ENCODE measurements at places on chromosomes 6 and 20. TPM values are rescaled to one million over a fixed set of nuclear protein-coding genes. Genes with fewer than 3 reads are reported as not detected.

GRCh38 chr6:53441761-53442160, 93.0 kb upstream of the ELOVL5 start:
- no peak for DNase-seq
- no peak overlapping the region for H3K27ac ChIP-seq
- no peaks in the 10 kb centered on the region for H3K27me3 ChIP-seq
- no peaks in the 10 kb centered on the region for H3K36me3 ChIP-seq

DNA sequence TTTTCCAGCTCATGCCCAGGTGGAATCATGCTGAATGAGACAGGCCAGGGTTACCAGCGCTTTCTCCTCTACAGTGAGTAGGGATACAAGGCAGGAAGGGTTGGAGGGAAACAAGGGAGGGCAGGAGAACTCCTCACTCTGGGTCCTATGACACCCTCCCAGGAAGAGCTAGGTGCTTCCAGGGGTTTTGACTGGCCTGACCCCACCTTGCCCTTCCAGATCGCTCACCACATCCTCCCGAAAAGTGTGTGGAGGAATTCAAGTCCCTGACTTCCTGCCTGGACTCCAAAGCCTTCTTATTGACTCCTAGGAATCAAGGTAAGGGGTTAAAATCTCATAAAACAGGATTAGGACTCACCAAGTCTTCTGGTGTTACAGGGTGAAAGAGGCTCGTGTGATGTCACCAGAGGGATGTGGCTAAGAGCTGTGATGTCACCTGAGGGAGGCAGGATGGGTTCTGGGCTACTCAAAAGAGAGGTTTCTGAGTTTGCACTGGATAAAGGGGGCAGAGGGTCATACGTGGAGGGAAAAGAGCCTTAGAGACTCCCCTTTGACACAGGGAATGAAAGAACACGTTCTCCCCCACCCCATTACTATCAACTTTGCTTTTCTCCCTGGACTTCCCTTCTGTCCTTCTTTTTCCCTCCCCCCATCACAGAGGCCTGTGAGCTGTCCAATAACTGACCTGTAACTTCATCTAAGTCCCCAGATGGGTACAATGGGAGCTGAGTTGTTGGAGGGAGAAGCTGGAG, 1.9 kb downstream of the APOM start:
- no peaks in the 10 kb centered on the region for H3K27me3 ChIP-seq
- peaks cover 16% of the 10 kb centered on the region for H3K4me1 ChIP-seq
- no peak overlapping the region for H3K4me3 ChIP-seq
- H3K27ac ChIP-seq = no peak overlapping the region

DNA sequence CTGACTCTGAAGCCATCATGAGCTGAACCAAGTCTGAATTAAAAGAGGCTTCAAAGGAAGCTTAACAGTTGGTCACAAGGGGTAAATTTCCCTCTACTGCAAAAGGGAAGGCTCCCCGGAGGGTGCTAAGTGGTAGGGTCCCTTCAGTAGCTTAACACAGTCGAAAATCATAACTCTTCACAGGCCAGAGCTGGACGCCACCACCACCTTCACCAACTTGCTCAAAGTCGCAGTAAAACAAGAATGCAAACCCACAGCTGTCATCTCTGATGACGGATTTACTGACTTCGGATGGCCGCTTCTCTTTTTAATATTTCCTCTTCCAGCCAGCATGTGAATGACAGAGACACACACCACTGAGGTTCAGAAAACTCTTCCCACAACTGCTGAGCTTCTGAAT, 144.7 kb upstream of the FBXL4 start:
- H3K27me3 ChIP-seq = no peaks in the 10 kb centered on the region
- H3K36me3 ChIP-seq = no peaks in the 10 kb centered on the region
- H3K27ac ChIP-seq = no peak overlapping the region
- DNase-seq = no peak

DNA sequence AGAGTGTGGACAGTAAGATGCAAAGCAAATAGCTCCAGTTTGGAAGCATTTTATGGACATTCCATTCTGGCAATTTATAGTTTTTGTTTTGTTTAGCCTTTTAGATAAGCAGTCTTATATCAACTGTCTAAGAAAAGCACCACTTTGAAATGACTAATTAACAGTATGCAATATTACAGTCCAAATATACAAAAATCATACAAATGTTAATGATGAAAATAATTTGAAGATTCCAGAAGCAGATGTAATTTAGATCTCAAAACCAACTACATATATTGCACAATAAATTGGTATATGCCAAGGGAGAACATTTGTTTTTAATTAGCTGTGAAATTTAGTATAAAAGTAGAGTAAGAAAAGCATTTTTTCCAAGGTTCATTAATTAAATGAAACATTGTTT, 158.8 kb downstream of the KIF6 start:
- no peak overlapping the region for H3K27ac ChIP-seq

- no peaks in the 10 kb centered on the region for H3K36me3 ChIP-seq
- H3K27ac ChIP-seq = no peak overlapping the region
- H3K4me1 ChIP-seq = no peaks in the 10 kb centered on the region
- no peak for DNase-seq
- no peaks in the 10 kb centered on the region for H3K27me3 ChIP-seq
- no peak overlapping the region for H3K4me3 ChIP-seq
Observed at GRCh38 chr6:108406943-108407342, 112.1 kb downstream of the AFG1L start.

DNA sequence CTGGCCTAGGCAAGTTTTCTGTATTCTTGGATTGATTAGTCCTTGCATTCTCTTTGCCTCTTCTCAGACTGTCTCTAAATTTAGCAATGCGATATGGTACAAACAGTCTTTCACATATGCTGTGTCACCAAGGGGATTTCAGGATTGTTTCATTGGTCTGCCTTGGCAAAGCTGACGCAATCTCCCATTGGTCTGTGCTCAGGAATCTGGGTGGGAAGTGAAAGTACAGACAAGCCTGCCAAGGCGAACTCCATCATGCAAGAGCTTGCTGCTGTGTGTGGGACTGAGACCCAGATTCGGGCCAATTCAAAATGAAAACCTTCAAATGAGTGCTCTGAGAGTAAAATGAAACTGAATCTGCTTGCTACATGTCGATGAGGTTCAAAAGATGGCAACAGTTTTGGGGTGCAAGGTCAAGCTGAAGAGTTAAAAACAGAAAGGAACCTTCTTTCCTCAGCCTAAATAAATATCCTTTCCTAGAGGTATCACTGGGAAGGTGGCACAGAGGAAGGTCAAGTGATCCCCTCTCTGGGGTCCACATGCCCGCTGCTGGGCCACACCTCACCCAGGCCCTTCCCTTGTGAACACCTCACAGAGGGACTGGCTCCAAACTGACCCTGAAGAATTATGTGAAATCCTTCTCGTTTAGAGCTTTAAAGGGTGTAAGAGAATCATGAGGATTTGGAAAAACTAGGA, 198.8 kb upstream of the PREP start:
- no peaks in the 10 kb centered on the region for H3K27me3 ChIP-seq
- no peak overlapping the region for H3K27ac ChIP-seq

- H3K27me3 ChIP-seq = no peaks in the 10 kb centered on the region
- H3K27ac ChIP-seq = no peak overlapping the region
- H3K4me3 ChIP-seq = no peak overlapping the region
- DNase-seq = no peak
- H3K36me3 ChIP-seq = no peaks in the 10 kb centered on the region
Observed at GRCh38 chr6:136525586-136526195, 24.5 kb downstream of the MAP7 start.

DNA sequence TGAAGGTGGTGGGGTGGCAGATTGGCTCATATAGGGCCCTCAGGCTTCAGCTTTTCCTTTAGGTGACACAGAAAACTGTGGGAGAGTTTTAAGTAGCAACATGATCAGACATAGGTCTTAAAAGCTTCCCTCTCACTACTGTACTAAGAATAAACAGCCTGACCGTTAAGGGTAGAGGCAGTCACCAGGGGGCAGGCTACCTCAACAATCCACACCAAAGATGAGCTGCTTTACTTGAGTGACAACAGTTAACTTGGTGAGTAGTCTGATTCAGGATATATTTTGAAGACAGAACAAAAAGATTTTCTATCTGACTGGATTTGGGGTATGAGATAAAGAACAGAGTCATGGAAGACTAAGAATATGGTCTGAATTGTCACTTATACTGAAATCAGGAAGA, 193.1 kb upstream of the SHLD1 start:
- no peak overlapping the region for H3K27ac ChIP-seq
- no peak overlapping the region for H3K4me3 ChIP-seq
- H3K27me3 ChIP-seq = no peaks in the 10 kb centered on the region
- peaks cover 4% of the 10 kb centered on the region for H3K4me1 ChIP-seq

- H3K27me3 ChIP-seq = no peaks in the 10 kb centered on the region
- H3K4me3 ChIP-seq = no peak overlapping the region
- no peaks in the 10 kb centered on the region for H3K4me1 ChIP-seq
- DNase-seq = no peak
- H3K27ac ChIP-seq = no peak overlapping the region
Observed at GRCh38 chr20:14845199-14846160, 508.1 kb upstream of the FLRT3 start.

DNA sequence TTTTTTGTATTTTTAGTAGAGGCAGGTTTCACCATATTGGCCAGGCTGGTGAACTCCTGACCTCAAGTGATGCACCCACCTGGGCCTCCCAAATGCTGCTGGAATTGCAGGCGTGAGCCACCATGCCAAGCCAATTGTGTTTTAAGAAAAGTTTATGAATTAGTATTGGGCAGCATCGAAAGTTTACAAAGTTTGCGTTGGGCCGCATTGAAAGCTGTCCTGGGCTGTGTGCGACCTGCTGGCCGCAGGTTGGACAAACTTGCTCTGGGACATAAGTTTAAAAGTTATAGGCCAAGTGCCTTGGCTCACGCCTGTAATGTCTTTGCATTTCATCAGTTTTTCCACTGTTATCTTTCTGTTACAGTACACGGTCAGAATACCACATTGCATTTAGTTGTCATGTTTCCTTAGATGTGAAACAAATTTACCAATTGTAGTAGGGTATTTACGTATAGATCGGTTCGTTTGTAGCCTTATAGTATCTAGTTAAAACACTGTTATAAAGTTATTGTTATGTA, 39.5 kb downstream of the ASXL1 start:
- H3K4me3 ChIP-seq = no peak overlapping the region
- no peaks in the 10 kb centered on the region for H3K36me3 ChIP-seq
- H3K27me3 ChIP-seq = no peaks in the 10 kb centered on the region

GRCh38 chr6:17107863-17108262, 6.0 kb downstream of the STMND1 start:
- no peaks in the 10 kb centered on the region for H3K27me3 ChIP-seq
- H3K4me3 ChIP-seq = no peak overlapping the region
- H3K27ac ChIP-seq = no peak overlapping the region
- H3K36me3 ChIP-seq = no peaks in the 10 kb centered on the region
- DNase-seq = no peak

GRCh38 chr6:147479857-147480256, 28.6 kb upstream of the SAMD5 start:
- DNase-seq = no peak
- no peak overlapping the region for H3K4me3 ChIP-seq
- H3K4me1 ChIP-seq = no peaks in the 10 kb centered on the region
- H3K36me3 ChIP-seq = no peaks in the 10 kb centered on the region
- H3K27ac ChIP-seq = no peak overlapping the region

- no peak overlapping the region for H3K4me3 ChIP-seq
- H3K36me3 ChIP-seq = no peaks in the 10 kb centered on the region
- no peak overlapping the region for H3K27ac ChIP-seq
- no peaks in the 10 kb centered on the region for H3K27me3 ChIP-seq
Observed at GRCh38 chr6:128731249-128732165, 151.4 kb upstream of the LAMA2 start.

- peak; percentile 69 for DNase-seq
- no peaks in the 10 kb centered on the region for H3K27me3 ChIP-seq
- H3K4me3 ChIP-seq = no peak overlapping the region
- no peaks in the 10 kb centered on the region for H3K36me3 ChIP-seq
Observed at GRCh38 chr20:48339190-48339985, 488.4 kb downstream of the PREX1 start.

DNA sequence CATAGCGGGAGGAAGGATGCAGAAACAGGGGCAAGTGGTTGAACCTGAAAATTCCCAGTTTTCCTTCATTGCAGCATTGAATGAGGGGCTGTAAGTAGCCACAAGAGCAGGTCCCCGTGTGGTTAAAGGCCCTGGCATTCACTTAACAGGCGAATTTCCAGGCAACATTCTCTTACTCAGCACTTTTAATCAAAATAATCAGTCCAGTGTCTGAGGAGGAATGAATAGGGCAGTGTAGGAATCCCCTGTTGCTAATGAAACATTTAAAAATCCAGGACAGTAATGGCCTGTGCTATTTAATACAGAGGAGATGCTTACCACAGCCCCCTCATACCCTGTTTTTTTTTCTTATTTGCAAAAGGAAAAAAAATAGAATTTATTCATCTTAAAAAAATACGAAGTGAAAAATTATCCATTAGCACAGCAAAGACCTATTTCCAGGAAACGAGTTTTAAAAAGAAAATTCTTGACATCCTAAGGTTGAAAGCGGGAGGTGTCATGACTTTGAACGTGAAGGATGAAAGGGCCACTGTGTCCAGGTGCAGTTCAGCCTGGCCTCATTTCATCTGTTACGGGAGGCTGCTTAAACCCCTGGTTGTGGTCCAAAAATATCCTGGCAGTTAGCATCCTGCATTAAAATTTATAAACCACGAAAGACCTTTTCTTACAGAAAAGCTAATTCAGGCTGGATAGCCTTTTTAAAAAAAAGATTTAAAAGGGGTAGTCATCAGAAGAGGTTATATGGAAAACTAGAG, 20.2 kb downstream of the MYLK4 start:
- DNase-seq = no peak
- no peak overlapping the region for H3K27ac ChIP-seq
- H3K4me1 ChIP-seq = peaks cover 5% of the 10 kb centered on the region
- H3K36me3 ChIP-seq = no peaks in the 10 kb centered on the region
- H3K4me3 ChIP-seq = no peak overlapping the region

GRCh38 chr6:98560418-98560817, 274.0 kb upstream of the POU3F2 start:
- no peaks in the 10 kb centered on the region for H3K4me1 ChIP-seq
- no peak overlapping the region for H3K4me3 ChIP-seq
- no peaks in the 10 kb centered on the region for H3K27me3 ChIP-seq
- H3K36me3 ChIP-seq = no peaks in the 10 kb centered on the region
- no peak overlapping the region for H3K27ac ChIP-seq

- no peak for DNase-seq
- H3K27me3 ChIP-seq = no peaks in the 10 kb centered on the region
- no peak overlapping the region for H3K4me3 ChIP-seq
- no peaks in the 10 kb centered on the region for H3K4me1 ChIP-seq
- H3K27ac ChIP-seq = no peak overlapping the region
Observed at GRCh38 chr6:39075010-39075686, 26.6 kb downstream of the GLP1R start.

GRCh38 chr6:44297063-44298038, 15.8 kb downstream of the AARS2 start:
- H3K27ac ChIP-seq = no peak overlapping the region
- H3K4me1 ChIP-seq = no peaks in the 10 kb centered on the region
- H3K36me3 ChIP-seq = no peaks in the 10 kb centered on the region
- peak; percentile 52 for DNase-seq
- H3K27me3 ChIP-seq = no peaks in the 10 kb centered on the region

- H3K27ac ChIP-seq = no peak overlapping the region
- no peaks in the 10 kb centered on the region for H3K4me1 ChIP-seq
- no peak for DNase-seq
- no peak overlapping the region for H3K4me3 ChIP-seq
- H3K27me3 ChIP-seq = no peaks in the 10 kb centered on the region
Observed at GRCh38 chr6:90676516-90677300, 89.8 kb upstream of the MAP3K7 start.

The ZKSCAN3 gene
- 8.2 TPM for total RNA-seq

The RAB32 gene
- 11.4 TPM for total RNA-seq

The CST7 gene
- total RNA-seq = 1.2 TPM

The PRICKLE4 gene
- total RNA-seq = 1.6 TPM

The NT5E gene
- total RNA-seq = 67.2 TPM

The BTBD3 gene
- 27.0 TPM for total RNA-seq

The SLC17A9 gene
- total RNA-seq = 4.8 TPM

The BMP7 gene
- 0.83 TPM for total RNA-seq

The C6orf141 gene
- 1.1 TPM for total RNA-seq

The ELOVL4 gene
- 1.4 TPM for total RNA-seq

The NRSN1 gene
- not detected for total RNA-seq

The MOCS1 gene
- 10.9 TPM for total RNA-seq

The GNMT gene
- total RNA-seq = 2.0 TPM
